ENCODE measurements at places on chromosomes 7 and 10.
A peak's percentile ranks its signal among the peaks of the same experiment; 100 is the strongest.

DNA sequence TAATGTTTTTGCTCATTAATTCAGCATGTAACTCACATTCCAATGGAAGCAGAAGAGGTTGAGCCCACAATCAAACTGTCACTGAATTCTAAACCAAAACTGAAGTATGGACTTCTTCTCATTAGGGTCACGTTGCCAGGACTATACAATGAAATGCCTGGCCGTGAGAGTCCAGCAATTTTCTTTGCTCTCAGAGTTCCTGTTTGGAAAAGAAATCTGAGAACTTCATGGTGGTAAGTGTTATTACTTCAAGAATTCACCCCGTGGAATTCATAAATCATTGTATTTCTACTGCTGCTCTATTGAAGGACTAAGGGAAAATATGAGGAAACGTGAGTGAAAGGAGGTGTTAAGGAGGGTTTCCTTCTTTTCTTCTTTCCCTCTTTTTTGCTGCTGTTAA, 441.8 kb upstream of the AKR1E2 start:
- no peak for DNase-seq

DNA sequence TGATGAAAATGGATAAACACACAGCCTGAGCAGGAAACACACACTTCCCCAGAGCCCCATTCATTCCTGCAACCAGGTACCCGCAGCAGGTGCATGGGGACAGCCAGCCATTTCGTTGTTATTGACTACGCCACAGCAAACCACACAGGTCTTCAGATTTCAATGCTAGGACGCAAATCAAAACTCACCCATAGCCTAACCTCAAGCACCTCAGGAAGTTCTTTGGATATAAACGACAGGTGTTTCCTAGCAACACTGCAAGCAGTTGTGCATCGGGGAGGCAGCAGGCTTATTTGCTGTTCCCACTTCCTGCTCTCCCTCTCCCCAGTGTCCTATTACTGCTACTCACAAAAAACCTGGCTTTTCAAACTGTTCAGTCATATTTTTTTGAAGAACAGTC, 176.5 kb upstream of the FRMD4A start:
- DNase-seq = no peak

- DNase-seq = no peak
These were observed 738.1 kb downstream of the KCNMA1 start for GRCh38 chr10:76899490-76899889.

DNA sequence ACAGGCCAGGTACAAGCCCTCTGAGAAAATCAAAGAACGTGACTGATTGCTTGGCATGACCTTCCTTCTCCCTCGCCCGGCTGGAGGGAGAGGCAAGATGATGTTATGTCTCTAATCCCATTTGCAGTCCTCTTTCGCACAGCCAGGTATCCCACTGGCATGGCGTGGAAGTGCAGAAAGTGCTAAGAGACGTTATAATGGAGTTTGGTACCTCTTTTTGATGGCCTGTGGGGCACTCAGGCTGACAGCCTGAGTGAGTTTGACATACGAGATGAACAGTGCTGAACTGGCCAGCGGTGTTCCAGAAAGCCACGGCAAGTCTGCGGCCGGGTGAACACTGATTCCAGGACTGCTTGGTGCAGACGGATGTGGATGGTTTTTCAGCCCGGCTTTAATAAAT, 241.6 kb downstream of the RAB11FIP2 start:
- no peak for DNase-seq

- no peak for DNase-seq
These were observed 301.9 kb downstream of the SUGCT start for GRCh38 chr7:40436710-40437109.

DNA sequence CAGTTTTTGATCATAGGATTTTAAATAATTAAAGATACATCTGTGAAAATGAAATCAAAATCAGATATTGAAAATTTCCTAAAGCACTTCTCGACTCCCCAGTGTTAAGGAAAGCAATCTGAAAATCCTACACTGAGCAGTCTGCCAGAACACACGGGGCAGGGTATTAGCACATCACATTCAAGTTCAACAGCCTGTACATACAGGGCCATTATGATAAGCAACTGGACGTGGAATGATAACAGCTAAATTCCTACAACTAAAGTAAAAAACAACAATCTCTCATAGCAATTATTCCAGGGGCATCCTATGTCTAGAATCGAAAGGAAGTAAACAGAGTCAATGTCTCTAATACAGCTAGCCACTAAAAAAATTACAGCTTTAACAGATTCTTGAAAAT, 31.7 kb downstream of the TRDMT1 start:
- DNase-seq = no peak

- no peak for DNase-seq
These were observed 82.8 kb upstream of the GNA12 start for GRCh38 chr7:2926896-2927405.

GRCh38 chr7:66114743-66115649, at the start of gene CRCP:
TSS of gene CRCP (plus strand) at chr7:66114847. CDS start at chr7:66114963, 116 bp downstream.
- DNase-seq = peak; percentile 58

GRCh38 chr10:11164551-11164802, 146.8 kb downstream of the CELF2 start:
- DNase-seq = no peak

DNA sequence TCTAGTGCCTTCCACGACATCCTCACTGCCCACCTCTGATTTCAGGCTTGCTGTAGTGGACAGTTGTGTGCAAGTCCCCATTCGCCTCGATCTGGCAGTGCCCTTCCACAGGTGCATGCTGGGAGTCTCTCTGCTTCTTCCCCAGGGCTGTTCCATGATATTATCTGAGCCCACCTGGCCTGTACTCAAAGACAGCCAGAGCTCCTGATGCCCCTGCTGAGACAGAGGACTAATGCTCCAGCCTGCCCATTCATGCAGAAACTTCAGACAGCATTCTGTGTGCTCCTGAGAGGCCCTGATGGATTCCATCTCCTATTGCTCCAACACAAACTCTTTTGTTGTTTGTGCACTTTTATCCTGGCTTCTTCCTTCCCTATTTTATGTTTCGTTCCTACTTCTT, 164.8 kb upstream of the PRSS58 start:
- no peak for DNase-seq

GRCh38 chr7:142805350-142806021, 34.7 kb downstream of the PRSS2 start:
- DNase-seq = no peak

DNA sequence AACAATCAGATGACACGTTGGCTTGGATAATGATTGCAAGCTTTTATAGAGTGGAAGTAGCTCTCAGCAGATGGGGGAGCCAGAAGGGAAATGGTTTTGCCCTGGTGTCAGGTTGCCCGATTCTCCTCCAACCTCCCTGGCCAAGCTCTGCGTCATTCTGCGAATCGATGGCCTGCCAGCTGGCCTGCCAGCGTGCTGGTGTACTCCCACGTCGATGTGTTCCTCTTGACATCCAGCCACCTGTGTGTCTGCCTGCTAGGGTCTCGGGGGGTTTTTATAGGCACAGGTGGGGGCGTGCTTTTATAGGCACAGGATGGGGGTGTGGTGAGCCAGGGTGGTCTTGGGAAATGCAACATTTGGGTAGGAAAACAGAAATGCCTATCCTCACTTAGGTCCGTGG, 4.6 kb downstream of the NET1 start:
- DNase-seq = no peak

- no peak for DNase-seq
These were observed 42.3 kb downstream of the SVOPL start for GRCh38 chr7:138658889-138659288.

GRCh38 chr10:43372765-43373361, 1.4 kb downstream of the FXYD4 start:
- DNase-seq = no peak

DNA sequence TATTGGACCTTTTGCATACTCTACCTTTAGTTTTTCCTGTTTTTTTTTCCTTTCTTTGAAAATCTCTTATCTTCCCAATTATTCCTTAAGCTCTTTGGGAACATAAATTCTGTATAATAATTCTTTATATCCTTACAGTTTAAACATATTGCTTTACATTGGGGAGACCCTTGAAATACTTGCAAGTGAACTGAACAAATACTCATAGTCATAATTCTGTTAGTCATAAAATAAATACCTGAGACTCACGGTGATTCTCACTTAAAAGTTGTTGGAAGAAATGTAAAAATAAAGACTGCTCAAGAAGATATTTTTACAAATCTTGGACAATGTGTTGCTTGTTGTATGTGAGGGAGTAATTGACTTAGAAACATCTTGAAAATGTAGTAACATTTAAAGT, 515.2 kb upstream of the POT1 start:
- no peak for DNase-seq

GRCh38 chr10:102627291-102627735, 17.0 kb upstream of the TRIM8 start:
- DNase-seq = no peak

GRCh38 chr10:11036424-11037011, 18.8 kb downstream of the CELF2 start:
- no peak for DNase-seq

GRCh38 chr7:27955011-27955410, 215.0 kb downstream of the TAX1BP1 start:
- DNase-seq = no peak

GRCh38 chr10:1268831-1269230, 212.6 kb downstream of the WDR37 start:
- no peak for DNase-seq

GRCh38 chr10:27884185-27884641, 114.7 kb downstream of the ODAD2 start:
- DNase-seq = no peak

- no peak for DNase-seq
These were observed 10.8 kb upstream of the MNX1 start for GRCh38 chr7:157021071-157021870.

DNA sequence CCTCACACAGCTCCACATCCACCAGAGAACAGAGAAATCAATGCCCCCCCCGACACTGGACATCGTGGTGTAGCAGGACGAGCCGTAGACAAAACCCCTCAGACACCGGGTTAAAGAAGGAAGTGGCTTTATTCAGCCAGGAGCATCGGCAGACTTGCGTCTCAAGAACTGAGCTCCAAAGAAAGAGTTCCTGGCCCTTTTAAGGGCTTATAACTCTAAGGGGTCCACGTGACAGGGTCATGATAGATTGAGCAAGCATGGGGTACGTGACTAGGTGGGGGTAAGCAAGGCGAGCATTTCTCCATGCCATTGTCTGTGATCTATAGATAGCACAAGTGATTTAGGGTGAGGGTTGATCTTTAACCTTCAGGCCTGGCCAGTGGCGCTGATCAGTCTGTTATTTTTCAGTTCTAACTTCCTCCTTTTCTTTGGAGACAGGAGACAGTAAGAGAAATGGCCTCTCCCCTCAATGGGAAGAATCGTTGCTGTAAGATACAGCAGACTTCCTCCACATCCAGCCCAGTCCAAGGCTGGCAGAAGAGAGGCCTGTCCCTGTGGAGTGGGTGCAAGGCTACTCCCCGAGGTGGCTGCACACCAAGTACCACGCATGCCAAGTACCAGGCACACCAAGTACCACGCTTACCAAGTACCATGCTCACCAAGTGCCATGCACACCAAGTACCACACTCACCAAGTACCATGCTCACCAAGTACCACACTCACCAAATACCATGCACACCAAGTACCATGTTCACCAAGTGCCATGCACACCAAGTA, 19.5 kb upstream of the PPP2R2D start:
- no peak for DNase-seq

- no peak for DNase-seq
These were observed 76.4 kb upstream of the IKZF1 start for GRCh38 chr7:50228148-50228547.

DNA sequence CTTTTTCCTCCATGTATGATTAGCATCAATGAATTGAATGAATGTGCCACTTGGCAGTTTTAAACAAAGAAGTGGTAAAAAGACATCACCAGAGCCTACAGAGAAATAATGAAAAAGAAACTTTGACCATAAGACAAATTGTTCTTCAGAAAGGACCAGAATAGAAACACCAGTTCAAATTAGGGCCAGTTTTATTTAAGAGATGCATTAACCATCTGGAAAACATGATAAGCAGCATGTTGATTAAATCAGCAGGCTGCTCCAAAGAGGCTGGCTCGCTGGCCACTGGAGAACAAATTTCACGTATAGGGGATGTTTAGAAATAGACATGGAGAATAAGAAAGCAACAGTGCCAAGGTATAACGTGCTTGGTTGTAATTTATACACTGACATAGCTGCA, 242.3 kb upstream of the AOAH start:
- DNase-seq = no peak

DNA sequence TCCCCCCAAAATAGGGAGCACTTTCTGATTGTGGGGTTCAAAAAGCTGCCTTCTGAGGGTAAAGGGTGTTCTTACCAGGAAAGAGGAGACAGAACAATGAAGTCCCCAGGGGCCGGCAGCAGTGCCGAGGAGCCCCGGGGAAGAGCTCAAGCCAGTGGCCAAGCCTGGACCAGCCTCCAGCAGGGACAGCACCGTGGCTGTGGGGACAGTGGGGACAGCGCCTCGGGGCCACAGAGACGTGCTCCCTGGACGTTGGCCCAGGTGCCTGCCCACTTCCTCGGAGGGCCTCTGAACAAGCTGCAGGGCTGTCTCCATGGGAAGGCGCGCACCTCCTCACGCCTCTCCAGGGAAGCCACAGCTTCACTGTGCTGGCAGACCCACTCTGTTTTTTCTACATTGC, 312.6 kb downstream of the PTPRN2 start:
- no peak for DNase-seq
